Right ventricle myocardium inferior (tissue), 1 donor: ENCODE measurements at places on chromosomes 12 and 14.

GRCh38 chr14:56664811-56665421 lies 85.3 kb downstream of the TMEM260 start:
- DNase-seq = no peak

GRCh38 chr12:55707841-55708694 lies at the start of gene ITGA7:
ITGA7 (minus strand) TSS chr12:55707904; CDS start chr12:55707682, 222 bp downstream.
- peak; percentile 87 for DNase-seq

DNA sequence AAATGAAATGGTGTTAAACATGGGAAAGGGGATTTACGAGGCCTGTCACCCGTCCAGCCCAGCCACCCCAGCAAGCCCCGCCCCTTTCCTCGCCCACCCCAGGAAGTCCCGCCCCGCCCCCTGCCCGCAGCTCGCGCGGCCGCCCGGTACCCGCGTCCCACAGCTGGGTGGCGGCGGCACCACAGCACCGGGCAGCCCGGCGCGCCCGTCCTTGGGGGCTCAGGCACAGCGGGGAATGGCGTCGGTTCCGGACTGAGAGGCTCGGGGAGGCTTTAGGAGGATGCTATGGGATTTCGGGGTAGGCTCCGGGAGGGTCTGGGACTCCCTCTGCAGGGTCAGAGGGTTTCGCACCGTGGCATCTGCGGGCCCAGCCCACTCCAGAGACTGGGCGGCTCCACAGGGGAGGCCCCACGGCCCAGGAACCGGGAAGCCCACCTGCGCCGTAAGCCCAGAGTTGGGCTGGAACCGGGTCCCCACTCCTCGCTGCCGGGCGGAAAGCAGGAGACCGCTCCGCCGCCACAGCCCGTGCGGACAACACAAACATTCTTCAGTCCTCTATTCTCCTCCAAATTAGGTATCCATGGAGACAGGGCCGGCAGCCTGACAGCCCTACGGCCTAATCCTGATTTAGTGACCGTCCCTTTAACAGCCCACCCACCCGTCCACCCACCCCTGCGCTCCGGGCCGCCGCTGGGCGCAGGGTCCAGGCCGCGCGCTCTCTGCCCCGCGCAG lies 1.4 kb downstream of the FIGNL2 start:
- no peak for DNase-seq

GRCh38 chr14:36171607-36172006 lies 4.9 kb downstream of the PTCSC3 start:
- no peak for DNase-seq

DNA sequence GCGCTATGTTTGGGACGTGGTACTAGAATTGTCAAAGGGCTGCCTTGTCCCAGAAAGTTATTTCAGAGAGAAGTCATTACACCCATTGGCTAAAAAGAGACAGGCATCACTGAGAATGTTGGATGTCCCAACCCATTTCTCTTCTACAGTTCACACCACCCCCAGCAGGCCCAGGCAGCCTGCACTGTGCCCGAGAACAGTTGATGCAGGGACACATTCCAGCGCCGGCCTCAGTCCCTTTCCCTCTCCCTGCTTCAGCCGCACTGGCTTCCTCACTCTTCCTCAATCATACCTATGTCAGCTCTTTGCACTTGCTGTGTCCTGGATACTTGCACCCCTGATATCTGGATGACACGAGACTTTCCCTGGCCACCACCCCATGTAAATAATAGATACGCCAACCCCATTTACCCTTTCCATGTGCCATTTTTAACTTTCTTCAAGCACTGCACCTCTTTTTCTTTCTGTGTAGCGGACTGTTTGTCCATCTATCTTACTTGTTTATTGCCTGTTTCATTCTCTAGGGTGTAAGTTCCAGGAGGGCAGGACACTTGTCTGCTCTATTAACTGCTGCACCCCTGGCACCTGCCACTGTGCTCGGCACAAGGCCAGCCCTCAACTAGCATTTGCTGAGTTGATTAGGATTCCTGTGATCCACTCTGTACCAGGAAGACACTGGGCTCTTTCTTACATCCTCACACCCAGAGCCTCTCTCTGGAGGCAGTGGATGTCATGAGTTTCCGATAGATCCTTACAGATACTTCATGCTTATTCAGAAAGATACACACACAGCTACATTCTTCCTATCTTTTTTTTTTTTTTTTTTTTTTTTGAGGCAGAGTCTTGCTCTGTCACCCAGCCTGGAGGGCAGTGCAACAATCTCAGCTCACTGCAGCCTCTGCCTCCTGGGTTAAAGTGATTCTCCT lies 76.6 kb upstream of the CEP83 start:
- no peak for DNase-seq

GRCh38 chr14:29390081-29390832 lies 537.4 kb downstream of the PRKD1 start:
- DNase-seq = no peak

- DNase-seq = no peak
These were observed 524.8 kb downstream of the FUT8 start for GRCh38 chr14:65937079-65937959.

DNA sequence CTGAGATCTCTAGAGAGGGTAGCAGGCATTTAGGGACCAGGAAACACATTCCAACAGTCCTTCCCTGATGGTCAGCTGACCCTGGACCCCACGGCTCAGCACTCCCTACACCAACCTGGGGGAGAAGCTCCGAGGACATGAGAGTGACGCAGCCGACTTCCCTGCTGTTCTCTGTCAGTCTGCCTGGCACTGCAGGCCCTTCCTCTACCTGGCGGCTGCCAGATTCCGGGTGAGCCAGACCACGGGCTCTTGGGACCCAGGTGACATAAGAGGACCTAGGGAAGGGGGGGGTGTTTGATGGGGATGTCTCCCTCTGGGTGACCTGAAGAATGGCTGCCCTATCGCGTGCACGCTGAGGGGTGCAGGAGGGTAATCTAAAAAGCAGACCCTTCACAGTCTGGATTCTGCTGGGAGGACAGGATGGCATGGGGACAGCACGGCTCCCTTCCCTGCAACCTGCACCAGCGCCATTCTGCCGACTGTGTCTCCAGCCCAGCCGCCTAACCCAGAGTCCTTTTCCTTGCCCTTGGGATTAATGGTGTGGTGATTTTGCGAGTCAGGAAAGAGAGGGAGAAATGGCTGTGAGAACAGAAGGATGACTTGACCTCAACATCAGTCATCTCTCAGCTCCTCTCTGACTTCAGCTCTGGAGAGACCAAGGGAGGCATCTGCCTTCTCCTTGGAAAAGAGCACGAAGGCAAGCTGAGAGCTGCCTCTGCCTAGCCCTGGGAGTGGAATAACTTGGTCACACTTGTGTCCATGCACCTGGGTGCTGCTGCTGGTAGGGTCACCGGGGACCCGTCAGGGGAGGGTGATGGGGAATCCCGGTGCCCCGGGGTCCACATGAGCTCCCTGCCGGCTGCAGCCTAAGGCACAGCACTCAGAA lies 158.5 kb downstream of the CALM1 start:
- no peak for DNase-seq

DNA sequence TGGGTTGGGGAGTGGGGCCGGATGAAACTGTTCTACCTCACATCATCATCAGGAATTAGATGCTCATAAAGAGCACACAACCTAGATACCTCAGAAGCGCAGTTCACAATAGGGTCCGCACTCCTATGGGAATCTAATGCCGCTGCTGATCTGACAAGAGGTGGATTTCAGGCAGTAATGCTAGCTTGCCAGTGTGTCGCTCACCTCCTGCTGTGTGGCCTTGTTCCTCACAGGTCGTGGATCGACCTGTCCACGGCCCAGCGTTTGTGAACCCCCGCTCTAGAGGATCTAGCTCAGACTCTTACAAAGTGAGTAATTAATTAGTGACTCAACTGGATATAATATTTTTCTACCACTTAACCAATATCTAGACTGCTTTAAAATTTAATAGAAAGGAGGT lies 5.8 kb downstream of the PPP1R12A start:
- DNase-seq = no peak

GRCh38 chr12:110249716-110250225 lies 31.3 kb upstream of the ATP2A2 start:
- no peak for DNase-seq

- DNase-seq = no peak
These were observed 62.8 kb upstream of the DIO3 start for GRCh38 chr14:101498526-101498860.

DNA sequence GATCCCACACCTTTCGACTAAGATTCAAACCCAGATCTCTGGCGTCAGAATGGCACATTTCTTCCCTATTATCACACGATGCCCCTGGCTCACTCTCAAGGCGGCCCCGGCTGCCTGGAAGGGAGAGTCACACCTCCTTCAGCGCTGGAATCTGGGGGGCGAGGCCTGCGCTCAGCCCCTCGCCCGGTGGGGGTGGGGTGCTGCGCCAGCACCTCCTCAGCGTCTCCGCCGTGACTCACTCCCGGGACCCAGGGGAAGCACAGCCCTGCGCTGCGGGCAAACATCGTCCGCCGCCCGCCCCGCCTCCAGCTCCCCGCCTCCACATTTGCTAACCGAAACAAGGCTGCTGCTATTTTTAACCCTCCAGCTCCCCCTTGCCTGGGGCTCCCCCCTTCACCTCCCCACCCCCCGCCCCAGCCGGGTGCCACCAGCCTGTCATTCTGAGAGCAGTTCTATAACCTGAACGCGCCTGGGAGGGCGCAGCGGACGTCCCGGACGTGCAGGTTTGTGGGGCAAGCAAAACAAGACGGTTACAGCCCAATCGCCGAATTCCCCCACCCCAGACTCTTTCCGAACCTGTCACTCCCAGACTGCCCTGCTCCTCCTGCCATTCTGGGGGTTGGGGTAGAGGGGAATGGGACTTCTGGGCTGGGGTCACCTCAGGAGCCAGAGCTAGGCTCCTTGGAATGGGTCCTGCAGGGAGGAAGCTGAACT lies 6.7 kb downstream of the HDAC7 start:
- DNase-seq = peak; percentile 93

- DNase-seq = no peak
These were observed 69.5 kb downstream of the LRIG3 start for GRCh38 chr12:58850826-58851225.

- no peak for DNase-seq
These were observed 8.4 kb upstream of the TMTC1 start for GRCh38 chr12:29792132-29792531.

DNA sequence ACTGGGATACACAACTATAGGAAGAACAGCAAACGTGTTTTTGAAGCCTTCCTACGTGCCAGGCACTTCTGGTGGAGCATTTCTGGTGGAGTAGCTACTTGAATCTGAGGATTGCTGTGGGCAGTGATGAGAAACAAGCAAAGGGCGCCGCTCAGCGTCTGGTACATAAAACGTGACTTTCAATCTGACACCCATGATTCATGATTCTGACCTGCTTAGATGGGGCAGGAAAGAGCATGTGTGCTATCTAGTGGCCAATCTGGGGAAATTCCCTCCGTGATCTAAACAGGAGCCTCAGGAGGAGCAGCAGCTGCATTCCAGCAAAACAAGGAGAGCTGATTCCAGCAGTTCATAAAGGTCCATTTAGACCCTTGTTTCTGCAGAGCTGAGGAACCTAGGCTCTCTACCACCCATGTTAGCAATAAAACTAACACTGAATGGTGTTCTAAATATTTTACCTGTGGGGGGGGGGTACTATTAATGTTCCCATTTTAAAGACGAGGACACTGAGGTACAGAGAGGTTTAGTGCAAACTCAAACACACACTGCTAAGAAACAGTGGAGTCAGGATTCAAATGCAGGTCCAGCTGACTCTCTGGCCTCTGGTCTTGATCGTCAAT lies 37.8 kb downstream of the PAH start:
- peak; percentile 69 for DNase-seq

DNA sequence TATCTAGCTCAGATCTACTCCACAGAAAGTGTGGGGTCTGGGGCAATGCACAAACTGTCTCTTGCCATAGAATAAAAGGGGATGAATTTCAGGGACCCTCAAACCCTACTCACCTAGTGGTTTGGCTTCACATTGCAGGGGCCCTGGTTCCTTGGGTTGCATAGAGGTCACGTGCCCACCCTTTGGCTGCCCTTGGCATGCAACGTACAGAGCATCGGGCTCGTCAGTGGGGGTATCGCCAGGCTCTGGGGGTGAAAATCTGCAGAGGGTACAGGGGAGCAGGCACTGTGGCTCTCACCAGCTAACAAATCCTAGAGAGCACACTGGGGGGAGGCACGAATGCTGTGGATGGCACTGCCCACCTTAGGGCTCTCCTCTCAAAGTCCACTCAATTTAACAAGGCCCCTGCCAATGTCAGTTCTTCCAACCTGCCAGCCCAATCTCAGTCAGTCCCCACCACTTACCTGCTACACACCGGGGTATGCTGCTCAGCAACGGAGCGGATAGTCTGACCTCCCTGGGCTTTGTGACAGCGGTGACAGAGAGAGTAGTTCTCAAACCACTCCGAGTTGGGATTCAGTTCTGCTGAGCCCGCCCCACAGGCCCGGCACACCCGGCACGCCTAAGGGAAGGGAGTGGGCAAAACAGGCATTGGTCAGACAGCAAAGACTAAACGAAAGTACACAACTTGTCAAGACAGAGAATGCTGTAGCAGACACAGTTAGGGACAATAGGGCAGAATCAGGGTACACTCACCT lies 8.0 kb downstream of the KMT2D start:
- no peak for DNase-seq

DNA sequence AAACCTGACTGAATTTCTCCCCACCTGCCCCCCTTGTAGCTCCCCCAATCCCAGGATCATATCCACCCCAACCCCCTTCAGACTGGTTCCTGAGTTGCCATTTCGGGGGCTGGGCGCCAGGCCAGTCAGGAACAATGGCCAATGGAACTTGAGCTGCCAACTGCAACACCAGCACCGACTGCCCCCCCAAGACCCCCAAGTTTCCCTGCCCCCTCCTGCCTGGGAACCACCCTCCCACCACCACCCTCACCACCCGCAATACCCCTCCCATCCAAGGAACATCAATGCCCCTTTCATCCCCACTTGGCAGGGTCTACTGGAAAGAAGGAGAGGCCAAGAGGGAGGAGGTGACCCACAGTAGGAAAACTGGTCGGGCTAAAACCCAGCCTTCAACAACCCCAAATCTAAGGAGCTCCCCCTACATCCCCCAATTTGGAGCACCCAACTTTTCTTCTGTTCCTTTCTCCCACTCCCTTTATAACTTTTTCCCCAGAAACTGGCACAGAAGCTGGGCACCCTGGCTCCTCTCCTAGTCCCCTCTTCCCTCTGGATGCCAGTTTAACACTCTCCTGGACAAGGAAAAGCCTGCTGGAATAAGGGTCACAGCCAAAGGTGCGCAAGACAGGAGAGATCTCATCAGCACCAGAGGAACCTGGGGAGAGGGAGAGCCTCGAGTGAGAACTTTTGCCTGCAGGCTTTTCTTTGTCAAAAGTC lies 1.6 kb upstream of the NDRG2 start:
- DNase-seq = no peak

- DNase-seq = no peak
These were observed 40.3 kb downstream of the ANKRD9 start for GRCh38 chr14:102469261-102469660.

DNA sequence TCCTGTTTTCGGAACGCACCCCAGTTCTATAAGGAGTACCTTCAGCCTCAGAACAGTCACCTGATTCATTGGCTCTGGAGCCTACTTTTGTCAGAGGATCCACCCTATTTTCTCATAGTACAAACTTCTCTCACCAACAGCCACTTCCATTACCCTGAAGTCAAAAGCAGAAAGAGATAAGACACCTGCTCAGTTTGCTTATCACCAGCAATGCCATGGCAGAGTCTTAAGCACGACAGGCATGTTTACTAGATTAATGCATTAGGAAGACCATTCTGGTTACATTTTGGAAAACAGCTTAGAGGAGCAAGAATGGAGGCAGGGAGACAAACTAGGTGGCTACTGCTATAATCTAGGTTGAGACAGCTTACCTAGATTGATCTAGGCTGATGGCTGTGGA lies 67.7 kb downstream of the GXYLT1 start:
- no peak for DNase-seq
